CD4-positive, CD25-positive, alpha-beta regulatory T cell (primary cell): ENCODE measurements at places on chromosomes 1 and 21. TPM values are rescaled to one million over a fixed set of nuclear protein-coding genes. Genes with fewer than 3 reads are reported as not detected.

DNA sequence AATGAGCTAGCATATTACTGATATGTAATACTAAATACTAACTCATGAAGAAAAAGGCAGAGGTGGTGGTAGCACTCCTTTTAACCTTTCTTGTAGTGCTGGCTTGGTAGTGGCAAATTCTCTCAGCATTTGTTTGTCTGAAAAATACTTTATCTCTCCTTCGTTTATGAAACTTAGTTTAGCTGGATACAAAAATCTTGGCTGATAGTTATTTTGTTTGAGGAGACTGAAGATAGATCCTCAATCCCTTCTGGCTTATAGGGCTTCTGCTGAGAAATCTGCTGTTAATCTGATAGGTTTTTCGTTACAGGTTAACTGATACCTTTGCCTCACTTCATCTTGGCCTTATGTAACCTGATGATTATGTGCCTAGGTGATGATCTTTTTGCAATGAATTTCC is 87.8 kb downstream of the LYPLAL1 start:
- H3K4me1 ChIP-seq, result no peaks in the 10 kb centered on the region
- no peak overlapping the region for H3K27ac ChIP-seq
- no peaks in the 10 kb centered on the region for H3K27me3 ChIP-seq
- no peak for DNase-seq
- H3K4me3 ChIP-seq, result no peak overlapping the region

DNA sequence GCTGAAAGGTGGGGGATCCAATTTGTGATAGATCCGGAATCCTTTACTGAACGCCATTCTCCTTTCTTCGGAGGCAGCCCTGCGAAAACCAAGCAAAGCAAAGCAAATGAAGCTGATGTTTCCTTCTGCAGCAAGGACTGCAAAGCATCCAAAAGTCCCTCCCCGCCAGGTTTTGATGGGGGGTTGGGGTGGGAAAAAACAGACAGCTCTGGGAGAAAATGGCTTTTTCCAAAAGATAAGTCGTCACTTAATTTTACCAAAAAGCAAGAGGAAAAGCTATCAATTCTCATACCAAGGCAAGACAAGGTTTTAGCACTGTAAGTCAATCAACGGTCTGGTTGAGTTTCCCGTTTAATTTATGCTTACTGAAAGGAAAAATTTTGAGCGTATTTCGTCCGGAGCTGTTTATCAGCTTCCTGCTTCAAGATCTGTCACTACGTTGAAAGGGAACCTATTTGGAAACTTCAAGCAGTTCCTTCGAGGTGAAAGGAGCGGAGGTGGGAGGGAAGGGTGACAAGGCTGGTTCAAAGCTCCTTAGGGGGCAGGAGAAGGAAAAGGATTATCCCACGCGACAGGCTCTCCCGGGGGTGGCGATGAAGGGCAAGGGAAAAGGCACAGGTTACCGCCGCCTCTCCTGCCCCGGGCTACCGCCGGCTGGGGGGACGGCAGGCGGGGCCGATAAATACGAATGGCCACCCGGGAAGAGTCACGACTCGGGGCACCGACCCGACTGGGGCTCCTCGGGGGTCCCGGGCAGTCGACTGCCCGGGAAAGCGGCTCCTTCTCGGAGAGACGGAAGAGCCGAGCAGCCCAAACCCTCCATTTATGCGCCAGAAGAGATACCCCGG is 750 bp downstream of the SYNJ1 start:
- H3K4me3 ChIP-seq, result peak overlapping the region; percentile 100
- H3K27ac ChIP-seq, result peak overlapping the region; percentile 79
- H3K36me3 ChIP-seq, result peaks cover 10% of the 10 kb centered on the region
- peak; percentile 39 for DNase-seq
- H3K27me3 ChIP-seq, result no peaks in the 10 kb centered on the region

DNA sequence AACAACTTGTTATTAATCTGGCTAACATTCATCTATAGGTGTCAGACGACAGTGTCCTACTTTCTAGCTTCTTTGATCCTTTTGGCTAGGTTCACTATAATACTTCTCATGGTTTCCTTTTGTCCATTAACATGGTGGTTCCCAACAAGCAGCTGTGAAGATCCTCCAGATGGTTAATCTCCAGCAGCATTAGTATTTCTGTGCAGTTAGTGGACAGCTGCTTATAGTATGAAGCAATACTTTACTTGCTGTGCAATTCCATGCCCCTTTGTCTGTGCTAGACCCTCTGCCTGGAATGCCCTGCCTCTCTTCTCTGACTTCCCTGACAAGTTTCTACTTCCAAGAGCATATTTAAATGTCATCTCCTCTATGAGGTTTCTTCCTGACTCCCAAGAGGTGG is 41.7 kb upstream of the ARHGAP29 start:
- no peak for DNase-seq
- no peak overlapping the region for H3K4me3 ChIP-seq
- H3K27ac ChIP-seq, result no peak overlapping the region
- no peaks in the 10 kb centered on the region for H3K36me3 ChIP-seq

DNA sequence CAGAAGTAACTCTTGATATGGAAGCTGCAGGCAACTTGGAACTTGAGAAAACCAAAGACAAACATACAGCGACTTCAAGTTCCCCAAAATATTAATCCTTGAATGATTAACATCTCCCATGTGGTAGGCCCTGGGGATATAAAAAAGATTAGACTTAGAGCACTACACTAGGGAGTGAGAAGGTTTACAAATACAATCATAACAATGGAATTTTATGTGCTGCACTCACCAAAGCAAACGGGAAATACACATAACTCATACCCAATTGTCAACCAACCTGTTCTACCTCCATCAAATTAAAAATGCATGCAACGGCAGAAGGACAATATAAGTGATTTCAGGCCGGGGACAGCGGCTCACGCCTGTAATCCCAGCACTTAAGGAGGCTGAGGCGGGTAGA is 3.7 kb downstream of the SMYD3 start:
- DNase-seq, result no peak
- no peak overlapping the region for H3K4me3 ChIP-seq
- no peak overlapping the region for H3K27ac ChIP-seq
- H3K27me3 ChIP-seq, result no peaks in the 10 kb centered on the region

GRCh38 chr1:149877211-149877946 is 22.0 kb upstream of the BOLA1 start:
- DNase-seq, result no peak
- H3K36me3 ChIP-seq, result no peaks in the 10 kb centered on the region
- no peaks in the 10 kb centered on the region for H3K27me3 ChIP-seq
- H3K27ac ChIP-seq, result no peak overlapping the region
- no peak overlapping the region for H3K4me3 ChIP-seq
- peaks cover 16% of the 10 kb centered on the region for H3K4me1 ChIP-seq

The NBPF1 gene
- 13.0 TPM for total RNA-seq
